ENCODE measurements at places on chromosomes 4 and X.

GRCh38 chrX:19382555-19383145 lies 38.9 kb downstream of the PDHA1 start:
- DNase-seq, result no peak

GRCh38 chr4:13888112-13888511 lies 260.6 kb upstream of the BOD1L1 start:
- no peak for DNase-seq

DNA sequence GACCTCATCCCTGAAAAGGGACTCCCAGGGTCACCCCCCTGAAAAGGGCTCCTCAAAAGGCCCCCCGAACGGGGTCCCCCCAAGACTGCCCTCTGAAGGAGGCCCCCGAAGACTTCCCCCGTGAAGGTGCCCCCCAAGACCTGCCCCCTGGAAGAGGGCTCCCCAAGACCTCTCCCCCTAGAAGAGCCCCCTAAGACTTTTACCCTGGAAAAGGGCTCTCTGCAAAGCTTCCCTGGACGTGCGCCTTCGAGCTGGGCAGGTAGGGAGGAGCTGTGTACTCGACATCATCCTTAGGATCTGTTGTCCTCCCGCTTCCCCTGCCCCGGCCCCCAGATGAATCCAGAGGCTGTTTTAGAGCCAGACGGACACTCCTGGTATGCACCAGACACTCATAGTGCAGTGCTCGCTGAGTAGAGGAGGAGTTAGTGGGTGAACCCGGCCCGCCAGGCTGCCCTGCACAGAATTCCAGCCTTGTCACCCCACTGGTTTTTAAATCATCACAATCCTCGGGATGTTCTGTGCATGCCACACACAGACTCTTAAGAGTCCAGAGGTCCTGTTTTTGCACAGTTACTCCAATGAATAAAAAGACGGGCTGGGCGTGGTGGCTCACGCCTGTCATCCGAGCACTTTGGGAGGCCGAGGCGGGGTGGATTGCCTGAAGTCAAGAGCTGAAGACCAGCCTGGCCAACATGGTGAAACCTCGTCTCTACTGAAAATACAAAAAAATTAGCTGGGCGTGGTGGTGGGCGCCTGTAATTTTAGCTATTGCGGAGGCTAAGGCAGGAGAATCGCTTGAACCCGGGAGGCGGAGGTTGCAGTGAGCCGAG lies 5.7 kb upstream of the SLC25A6 start:
- no peak for DNase-seq

- DNase-seq, result no peak
Measured at GRCh38 chr4:25103418-25103817, 56.8 kb downstream of the SEPSECS start.

DNA sequence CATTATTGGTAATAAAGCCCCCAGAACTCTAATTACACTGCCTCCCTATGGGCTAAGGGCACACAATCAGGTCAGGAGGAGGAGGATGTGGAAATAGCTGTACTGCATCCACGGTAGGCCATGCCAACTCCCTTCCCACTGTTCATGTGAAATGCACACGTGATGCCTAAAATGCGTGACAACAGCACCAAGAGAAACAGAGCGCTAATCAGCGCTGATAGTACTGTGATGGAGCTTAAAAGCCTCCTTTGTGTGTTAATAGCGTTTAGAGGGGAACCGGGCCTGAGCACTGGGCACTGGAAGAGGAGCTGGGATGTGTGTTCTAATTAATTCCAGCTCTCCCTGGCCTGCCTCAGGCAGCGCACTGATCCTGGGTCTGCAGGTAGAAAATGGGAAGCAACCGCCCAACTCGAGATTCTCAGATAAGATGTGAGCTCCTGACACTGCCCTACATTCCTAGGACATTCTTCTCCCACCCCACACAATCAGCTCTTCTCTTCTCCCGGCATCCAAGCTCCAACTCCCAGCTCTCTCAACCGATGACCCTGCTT lies 12.9 kb downstream of the DCTD start:
- DNase-seq, result no peak

DNA sequence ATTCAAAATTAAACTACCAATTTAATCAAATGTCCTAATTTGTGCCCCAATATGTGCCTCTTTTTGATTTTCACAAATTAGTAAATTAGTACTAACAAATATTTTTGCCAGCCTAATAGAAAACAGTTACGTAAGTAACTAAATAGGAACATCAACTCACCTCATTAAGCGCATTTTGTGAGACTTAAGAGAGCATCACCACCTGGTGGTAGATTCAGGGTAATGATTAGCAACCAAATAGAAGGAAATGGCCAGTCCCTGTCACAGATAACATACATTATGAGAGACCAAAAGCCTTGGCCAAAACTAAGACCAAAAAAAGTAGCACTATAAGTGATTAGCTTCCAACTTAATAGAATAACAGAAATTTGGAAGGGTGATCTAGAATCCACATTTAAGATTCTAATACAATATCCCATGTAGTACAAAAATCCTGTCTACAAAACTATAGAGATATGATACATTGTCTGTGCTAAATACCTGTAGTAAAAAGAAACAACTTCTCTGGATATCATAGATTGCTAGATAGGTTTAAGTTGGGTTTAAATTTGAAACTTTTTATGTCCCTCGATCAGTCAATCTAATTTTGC lies 46.7 kb downstream of the C4orf46 start:
- no peak for DNase-seq

GRCh38 chr4:67929426-67929825 lies 33.9 kb downstream of the TMPRSS11A start:
- no peak for DNase-seq

GRCh38 chrX:48945517-48946348 lies 11.7 kb downstream of the OTUD5 start:
- DNase-seq, result no peak

DNA sequence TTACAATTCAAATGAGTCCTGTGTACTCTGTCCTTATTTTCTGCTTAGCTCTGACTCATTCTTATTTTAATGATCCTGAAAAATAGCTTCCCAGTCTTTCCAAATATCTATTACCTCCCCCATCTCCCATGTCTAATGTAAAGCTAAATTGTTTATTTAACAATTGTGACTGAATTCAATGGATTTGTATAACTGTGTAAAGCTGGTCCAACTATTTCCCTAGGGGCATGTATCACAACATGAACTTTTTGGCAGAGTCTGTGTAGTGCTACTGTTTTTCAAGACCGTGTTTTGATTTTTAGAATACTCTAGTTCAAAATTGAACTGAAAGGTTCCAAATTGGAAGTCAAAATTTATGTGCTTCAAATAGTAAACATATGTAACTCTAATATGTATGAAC lies 67.8 kb downstream of the SPCS3 start:
- DNase-seq, result no peak

DNA sequence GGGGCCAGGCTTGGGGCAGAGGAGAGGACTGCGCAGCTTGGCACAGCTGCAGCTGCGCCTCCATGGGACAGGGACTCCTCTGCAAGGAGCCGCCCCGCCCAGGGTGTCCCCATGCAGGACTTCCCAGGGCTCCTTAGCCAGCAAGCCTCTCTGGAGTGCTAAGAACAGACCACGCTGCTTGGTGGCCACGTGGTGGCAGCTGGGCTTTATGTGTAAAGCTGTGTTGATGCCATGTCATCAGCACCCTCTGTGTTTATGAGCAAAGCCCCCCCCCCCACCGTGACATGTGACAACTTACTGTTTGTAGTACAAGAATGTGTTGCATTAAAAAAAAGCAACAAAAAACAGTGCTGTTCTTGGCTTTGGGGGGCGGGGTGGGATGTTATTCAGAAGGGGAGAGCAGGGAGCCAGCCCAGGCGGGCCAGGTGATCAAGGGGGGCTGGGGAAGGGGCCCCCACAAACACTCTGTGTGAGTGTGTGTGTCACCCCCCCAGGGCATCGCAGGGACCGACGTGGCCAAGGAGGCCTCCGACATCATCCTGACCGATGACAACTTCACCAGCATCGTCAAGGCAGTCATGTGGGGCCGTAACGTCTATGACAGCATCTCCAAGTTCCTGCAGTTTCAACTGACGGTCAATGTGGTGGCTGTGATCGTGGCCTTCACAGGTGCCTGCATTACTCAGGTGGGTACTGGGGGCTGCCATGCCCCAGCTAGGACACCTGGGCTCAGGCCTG lies 40.3 kb downstream of the ATP2B3 start:
- DNase-seq, result no peak

- DNase-seq, result no peak
Measured at GRCh38 chrX:104172788-104173187, 6.5 kb downstream of the FAM199X start.
